Activated CD4-positive, alpha-beta T cell treated with anti-CD3 and anti-CD28 coated beads for 24 hours (primary cell): ENCODE measurements at places on chromosomes 11 and 22.
A peak's percentile ranks its signal among the peaks of the same experiment; 100 is the strongest.

GRCh38 chr11:114017723-114018122 is 41.8 kb upstream of the ZBTB16 start:
- no peak for DNase-seq

DNA sequence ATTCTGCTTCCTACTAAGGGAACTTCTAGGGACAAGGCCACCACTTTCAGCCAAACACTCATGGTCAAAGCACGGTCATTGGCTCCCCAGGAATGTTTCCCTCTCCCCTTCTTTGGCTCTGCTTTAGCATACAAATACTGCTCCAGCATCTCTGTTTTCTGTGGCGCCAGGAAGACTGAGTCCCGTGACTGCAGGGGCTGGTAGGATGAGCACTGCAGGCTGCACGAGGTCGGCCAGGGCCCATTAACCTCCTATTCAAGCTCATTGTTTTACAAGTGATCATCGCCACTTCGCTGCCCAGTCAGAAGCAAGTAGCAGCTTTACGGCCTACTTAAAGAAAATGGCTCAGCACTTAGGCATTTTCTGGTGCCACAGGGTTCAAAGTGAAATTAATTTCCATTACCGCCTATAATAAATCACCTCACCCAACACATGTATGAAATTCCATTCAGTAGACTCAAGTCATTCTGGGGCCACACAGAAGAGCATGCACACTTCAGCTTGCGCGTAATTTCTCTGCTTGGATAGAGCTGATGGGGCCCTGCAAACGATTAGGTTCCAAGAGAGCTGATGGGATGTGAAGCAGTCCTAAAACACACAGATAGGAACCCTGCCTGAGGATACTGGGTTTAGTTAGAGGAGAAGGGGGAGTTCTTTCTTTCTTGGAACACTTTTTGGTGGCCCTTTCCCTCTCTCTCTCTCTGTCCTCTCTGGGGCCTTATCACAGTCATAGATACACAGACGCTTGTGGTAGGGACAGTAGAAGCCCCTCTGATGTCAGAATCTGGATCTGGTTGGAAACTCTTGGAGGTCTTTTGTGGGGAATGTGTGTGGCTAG is 173.7 kb downstream of the KIF18A start:
- DNase-seq = no peak

DNA sequence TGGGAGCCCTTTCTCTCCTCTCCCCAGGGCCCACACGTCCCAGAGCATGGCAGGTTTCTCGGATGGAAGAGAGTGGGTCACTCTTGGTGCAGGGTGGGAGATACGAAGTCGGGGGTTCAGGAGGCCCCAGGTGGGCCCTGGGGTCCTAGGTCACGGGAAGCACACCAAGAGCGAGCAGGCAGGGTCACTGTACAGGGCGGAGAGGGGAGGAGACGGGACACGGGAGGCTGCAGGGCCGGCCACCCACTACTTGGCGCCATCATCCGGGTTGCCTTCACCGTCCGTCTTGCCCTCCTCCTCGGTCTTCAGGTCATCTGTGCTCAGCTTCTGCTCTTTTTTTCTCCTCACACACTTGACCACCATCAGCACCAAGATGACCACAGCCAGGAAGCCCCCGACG is 9.8 kb downstream of the SCN2B start:
- no peak for DNase-seq

GRCh38 chr11:74204701-74205100 is 33.6 kb downstream of the PPME1 start:
- no peak for DNase-seq

DNA sequence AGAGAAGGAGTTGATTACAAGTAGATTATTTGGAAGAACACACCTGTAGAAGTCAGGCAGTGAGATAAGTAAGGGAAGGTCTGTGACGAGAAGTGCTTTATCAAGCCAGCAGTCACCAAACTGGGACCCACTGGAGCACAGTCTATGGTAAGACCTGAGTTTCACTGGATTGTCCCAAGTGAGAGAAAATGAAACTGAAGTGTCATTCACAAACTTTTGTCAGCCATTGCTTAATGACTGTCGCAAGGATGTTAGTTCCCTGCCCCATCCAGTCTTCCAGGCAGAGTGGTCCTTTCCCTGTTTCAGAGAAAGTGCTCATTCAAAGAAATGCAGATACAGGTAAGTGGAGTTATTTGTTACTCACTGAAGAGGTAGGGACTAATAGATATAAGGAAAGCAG is 728.0 kb upstream of the TENM4 start:
- no peak for DNase-seq

DNA sequence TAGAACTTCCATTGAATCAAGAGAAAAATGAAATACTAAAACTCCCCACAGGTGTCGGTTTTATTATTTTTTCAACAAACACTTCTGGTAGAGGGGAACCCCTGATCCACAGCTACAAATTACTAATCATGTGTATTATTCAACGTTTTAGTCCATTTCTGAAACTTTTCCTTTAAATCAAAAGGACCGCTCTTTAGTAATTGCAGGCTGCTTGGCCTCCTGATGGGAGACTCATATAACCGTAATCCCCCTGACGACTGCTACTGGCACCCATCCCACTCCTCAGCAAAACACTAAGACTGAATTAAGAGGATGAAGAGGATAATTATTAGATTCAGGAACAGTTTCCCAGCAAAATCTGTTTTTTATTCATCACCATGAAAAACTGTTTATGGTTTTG is 46.4 kb downstream of the PAX6 start:
- no peak for DNase-seq

DNA sequence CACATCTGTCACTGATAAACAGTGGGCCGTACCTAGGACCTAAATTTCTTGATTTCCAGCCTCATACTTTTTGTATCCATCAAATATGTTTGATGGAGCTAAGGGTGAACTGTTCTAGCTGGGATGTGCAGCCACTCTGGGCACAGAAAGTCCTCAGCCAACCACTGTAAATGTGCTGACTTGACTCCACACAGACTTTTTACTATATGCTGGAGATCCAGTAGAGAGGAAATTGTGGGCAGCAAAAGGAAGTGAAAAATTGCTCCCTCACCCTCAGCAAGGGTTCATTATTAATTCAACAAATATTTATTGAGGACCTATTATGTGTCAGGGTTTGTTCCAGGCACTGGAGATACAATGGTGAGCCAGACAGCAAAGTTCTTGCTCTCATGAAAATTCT is 54.2 kb upstream of the AMPD3 start:
- no peak for DNase-seq

DNA sequence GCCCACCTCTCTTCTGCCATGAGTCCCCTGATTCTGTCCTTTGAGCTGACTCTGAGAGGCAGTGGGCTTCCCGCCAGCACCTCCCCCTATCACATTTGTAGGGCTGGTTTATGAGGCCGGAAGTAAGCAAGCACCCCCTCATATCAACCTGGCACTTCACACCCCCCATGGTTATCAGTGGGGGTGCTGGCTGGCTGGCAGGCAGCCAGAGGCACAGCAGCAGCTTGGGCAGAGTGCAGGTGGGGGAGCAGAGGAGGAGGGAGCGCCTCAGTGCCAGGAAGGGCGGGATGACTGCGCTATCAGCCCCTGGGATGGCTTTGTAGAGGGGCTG is 22.9 kb upstream of the CHRM4 start:
- no peak for DNase-seq

- DNase-seq = no peak
These were observed 21.5 kb downstream of the SHANK3 start for GRCh38 chr22:50694099-50694605.

- no peak for DNase-seq
These were observed 56.2 kb upstream of the CLDN5 start for GRCh38 chr22:19580291-19580890.

DNA sequence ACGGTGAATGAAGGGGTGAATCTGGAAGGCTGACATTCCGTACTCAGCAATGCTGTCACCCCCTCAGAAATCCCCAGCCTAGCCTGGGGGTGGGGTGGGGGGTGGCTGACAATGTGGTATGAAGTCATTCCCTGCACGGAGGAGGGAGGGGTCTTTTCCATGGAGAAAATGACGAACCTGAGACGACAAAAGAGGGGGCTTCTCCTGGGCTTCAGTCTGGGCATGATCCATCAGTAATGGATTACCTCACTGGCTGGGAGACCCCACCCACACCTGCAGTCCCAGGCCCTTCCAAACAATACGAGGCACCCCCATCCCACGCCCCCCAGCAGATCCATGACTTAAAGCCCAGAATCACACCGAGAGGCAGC is 1.0 kb downstream of the KIAA0930 start:
- no peak for DNase-seq

DNA sequence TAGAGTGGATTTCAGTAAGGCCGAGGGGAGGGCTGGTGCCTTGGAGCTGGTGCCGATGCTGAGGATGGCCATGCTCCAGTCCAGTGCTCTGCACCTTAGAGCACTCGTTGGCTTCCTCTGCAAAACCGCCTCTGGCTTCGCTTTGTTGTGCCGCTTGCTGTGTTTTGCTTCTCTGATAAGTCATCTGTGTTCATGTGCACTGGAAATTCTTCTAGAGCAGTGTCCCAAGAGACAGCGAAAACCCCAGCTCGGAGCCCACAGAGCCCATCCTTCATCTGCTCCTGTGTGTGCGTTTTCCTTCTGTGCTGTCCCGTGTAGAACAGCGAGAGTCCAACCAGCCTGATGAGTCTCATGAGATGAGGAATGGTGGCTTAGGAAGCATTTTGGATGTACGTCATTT is 12.1 kb downstream of the FAM118A start:
- DNase-seq = no peak

DNA sequence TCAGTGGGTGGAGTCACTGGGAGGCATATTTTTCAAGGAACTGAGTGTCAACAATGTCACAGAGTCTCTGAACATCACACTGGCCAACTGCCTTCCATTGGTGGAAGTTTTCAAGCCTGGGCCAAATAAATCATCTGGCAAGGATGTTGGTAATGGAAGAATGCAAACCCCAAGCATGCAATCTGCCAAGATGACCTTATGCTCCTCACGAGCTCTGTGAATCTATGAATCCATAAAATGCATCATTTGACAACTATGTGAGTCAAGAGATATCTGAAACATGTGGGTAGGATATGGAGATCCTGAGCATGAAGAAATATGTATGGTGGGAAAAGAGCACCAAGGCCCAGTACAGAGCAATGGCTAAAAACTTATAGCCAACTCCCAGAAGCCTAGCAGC is 122.2 kb downstream of the PLEKHA7 start:
- DNase-seq = no peak

- DNase-seq = no peak
These were observed 16.9 kb downstream of the TRIOBP start for GRCh38 chr22:37713761-37714160.

DNA sequence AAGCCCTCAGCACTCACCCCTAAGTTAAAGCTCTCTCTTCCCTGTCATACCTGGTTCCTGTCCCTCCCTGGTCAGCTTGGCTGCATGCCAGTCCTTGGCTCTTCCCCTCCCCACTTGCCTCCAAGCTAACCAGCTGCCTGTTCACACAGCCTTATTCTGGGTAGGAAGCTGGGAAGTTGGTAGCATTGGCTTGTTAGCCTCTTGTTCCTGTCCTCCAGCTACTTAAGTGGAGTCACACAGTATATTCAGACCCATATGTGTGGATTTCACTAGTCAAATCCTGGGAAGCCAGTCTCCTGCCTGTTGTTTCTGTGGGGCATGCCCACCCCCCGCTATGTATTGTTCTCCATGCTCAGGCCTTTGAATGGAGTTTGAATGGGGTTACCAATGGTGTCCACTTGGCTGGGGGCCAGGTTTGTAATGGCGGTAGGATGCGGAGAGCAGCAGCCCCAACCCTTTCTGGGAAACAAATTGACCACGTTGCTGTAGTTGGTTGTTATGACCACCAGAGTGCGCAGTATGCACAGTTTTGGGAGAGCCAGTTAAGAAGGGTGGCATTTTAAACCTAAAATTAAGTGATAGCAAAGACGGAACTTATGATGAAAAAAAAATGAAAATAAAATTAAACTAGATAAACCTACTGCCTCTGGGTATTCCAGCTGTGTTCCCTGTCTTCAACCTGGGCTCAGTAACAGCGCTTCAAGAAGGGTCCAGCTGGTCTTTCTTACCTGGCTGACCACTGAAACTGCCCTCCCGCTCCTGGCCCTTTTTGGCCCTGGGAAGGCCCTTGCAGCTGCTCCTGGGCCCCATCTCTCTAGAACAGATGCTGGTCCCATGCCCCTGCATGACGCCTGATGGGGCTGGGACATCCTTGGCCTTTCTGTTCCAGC is 10.7 kb upstream of the RPS3 start:
- DNase-seq = peak; percentile 54

DNA sequence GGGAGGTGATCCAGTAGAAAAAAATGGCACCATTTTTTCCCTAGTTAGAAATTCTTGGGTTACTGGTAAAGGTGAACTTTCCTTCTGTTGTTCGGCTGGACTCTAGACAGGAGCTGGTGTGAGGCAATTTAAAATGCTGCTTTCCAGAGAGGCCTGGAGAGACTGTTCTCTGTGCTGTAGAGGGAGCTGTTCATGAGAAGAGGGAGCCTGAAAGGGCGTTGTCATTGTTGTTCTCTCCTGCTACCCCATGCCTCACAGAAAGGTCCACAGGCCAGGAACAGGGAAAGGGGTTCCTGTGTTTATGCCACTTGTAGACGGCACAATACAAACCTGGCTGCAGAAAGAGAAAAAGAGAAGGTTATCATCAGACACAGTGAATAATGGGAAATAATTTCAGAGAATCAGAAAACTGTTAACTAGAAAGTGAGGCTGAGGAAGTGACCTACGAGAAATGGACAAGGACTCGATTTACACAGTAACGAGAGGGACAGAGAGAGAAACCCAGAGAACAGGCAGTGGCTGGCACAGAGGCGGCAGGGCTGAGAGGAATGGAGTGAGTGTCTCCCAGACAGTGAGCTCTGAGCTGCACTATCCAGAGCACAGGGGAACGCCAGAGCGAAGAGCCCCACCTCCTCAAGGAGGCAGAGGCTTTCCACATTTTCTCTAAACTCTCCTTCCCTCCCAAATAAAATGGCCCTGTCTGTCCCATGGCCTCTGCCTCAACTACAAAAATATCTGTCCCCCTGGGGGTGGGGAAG is 109.2 kb downstream of the RRM1 start:
- DNase-seq = no peak

- no peak for DNase-seq
These were observed 116.4 kb downstream of the FAR1 start for GRCh38 chr11:13784855-13785254.

- no peak for DNase-seq
These were observed 33.0 kb upstream of the NARS2 start for GRCh38 chr11:78607696-78608095.

- no peak for DNase-seq
These were observed 25.3 kb downstream of the SCN3B start for GRCh38 chr11:123628936-123629683.

DNA sequence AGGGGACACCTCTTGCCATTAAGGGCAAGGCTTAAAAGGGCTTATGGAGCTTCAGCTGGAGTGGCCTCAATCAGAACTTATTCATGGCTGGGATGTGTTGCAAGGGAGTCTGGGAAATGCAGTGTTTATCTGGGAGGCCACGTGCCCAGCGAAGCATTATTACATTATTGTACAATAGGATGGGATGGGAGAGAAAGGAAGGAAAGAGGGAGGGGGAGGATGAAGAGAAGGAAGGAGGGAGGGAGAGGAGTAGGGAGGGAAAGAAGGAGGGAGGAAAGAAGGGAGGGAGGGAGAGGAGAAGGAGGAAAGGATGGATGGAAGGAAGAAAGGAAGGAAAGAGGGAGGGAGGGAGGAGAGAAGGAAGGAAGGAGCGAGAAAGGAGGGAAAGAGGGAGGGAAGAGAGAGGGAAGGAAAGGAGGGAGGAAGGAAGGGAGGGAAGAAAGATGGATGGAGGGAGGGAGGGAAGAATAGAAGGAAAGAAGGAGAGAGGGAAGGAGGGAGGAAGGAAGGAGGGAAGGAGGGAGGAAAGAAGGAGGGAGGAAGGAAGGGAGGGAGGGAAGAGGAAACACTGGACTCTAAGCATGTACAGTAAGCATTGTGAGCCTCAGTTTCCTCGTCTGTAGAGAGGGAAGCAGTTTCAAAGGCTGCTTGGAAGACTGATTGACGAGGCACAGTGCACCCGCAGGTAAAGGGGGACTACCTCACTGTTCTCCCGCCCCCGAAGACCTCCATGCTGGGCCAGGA is 62.2 kb downstream of the MYEOV start:
- no peak for DNase-seq
